ENCODE measurements at places on chromosomes 3 and 15.

DNA sequence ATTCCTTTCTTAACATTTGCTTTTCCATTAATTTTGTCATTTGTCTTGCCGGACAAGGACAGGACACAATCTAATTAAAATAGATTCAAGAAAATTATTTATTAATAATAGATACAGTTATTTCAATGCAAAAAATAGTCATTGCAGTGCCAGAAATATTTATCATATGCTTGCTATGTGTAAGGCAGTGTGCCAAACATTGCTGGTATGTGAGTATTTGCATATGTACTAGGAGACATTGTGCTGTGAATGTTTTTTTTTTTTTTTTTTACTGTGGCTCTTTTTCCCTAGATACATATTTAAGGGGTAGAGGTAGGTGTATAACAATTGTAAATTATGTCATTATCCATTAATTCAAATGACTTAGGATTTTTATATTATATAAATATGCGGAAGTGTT is 23.3 kb downstream of the SPRED1 start:
- DNase-seq = no peak

GRCh38 chr15:91968610-91969009 is 115.1 kb downstream of the SLCO3A1 start:
- DNase-seq = no peak

DNA sequence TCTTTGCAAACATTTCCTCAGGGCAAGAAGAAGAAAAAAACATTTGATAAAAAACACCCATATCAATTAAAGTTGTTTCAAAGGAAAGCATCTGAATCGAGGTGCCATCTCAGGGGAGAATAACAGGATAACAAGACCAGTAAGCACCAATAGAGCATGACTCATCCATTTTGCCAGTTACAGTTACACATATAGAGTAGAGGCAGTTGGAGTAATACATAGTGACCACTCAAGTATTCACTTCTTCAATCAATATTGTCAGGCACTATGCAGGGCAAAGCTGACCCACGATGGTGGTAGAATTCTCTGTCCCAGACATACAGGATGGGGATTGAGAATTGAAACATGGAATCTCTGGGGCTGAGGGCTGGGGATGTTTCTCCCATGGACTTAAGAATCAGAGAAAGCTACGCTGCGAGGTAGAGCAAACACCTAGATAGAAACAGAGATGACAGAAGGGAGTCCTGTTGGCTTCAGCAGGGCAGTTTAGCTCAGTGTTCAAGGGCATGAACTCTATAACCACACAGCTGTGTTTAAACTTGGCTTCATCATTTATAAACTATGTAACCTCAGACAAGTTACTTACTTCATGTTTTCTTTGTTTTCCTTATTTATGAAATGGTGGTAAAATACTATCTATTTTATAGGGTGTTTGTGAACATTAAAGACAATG is 186.4 kb upstream of the NANOGP8 start:
- DNase-seq = no peak

DNA sequence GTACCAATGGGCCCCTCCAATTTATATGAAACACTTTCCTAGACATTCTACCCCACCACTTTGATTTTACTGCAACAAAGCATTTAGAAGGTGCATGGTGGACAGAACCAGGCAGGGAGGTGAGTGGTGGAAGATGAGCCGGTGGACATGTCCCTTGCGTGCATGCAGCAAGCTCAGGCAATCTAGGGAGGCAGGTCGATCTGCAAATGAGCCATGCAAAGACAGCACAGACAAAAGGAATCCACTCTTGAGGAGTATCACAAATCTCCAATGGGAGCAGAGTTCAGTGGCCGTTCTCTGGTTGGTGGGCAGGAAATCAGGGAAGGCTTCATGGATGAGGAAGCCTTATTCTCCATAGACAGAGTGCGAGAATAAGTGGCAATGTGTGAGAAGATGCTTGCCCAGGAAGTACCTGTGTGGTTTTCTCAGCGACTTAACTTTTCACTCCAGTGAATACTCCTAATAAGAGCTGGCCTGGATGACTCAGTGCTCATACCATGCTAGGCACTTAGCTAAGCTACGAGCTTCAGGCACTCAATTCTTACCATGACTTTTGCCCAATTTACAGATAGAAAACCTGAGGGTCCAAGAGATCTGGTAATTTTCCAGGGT is 152.5 kb downstream of the FOXP1 start:
- no peak for DNase-seq

DNA sequence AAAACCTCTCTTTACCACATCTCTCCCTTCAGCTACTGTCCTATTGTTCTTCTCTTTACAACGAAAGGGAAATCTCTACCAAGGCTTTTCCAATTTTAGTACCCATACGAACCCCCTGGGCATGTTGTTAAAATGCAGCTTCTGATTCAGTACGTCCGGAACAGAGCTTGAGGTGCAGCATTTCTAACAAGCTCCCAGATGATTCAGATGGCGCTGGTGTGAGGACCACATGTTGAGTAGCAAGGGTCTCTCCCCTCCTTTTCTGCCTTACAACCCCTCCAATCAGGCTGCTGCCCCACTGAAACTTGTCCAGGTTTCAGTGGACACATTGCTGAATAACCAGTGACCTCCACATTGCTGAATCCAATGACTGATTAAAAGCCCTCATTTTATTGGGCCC is 177.1 kb upstream of the FEZF2 start:
- DNase-seq = no peak

DNA sequence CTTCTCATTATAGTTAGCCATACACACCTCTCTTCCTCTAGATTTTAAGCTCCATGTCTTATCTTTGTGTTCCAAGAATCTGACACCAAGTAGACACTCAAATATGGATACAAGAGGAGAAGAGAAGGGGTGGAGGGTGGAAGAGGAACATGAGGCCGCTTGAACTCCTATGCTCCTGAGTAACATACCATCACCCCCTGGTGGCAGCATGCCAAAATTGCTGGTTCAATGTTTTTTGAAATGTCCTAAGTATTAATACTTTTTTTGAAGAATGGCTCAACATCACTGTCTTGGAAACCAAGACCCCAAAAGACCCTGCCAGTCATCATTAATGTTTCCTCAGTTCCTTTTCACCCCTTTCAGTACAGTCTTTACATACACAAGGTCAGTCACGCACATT is 71.8 kb upstream of the HACD2 start:
- no peak for DNase-seq

DNA sequence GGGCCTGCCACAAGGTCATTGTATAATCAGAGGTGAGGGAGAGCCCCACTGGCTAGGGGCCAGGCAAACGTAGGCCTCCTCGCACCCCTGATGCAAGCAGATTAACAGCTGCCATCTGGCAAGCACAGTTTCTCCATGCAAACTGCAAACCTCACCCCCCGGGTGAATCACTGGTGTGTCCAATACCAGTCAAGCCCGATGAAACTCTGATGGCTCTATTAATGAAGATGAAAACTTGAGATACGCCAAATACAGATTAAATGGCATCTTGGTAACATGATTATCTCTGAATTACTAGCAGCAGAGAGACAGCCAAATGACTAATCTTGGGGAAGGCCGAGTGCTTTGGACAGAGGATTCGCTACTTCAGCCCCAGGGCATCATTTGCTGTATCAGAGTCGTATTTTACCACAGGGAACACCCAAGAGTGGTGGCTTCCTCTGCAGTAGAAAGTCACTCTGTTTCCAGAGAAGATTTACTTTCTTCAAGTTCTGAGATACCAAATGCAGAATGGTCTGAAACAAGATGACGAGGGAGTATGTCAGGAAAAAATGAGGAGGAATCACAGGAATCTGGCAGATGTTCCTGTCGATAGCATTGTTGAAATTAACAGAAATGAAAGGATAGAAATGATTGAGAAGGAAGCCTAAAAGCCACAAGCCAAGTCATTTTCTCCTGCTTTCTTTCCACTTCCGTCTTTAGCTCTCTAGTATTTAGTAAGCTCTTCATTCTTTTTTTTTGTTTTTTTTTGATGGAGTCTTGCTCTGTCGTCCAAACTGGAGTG is 96.2 kb upstream of the NR2F2 start:
- DNase-seq = no peak

- no peak for DNase-seq
Observed at GRCh38 chr15:64045774-64046420, 388 bp downstream of the DAPK2 start.

- DNase-seq = no peak
Observed at GRCh38 chr3:188003188-188004171, 150.5 kb upstream of the LPP start.

DNA sequence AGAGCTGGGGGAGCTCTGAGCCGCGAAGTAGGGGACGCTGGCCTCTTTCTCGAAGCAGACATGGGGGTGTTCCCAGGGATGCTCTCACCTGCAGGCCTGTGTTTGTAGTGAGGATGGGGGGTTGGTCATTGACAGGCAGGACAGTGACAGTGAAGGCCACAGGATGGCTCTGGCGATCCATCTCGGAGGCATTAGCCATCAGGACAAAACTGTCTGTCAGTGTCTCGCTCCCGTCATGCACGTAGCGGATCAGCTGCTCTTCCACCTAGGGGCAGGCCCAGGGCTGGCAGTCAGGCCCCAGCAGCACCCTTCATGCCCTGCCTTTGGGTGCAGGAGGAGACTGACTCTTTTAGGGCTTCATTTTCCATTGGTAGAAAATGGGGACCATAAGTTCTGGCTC is 28.0 kb downstream of the CSPG4 start:
- DNase-seq = no peak

GRCh38 chr3:194756460-194756779 is 70.7 kb downstream of the FAM43A start:
- DNase-seq = no peak

- DNase-seq = no peak
Observed at GRCh38 chr3:46236294-46237054, 5.8 kb upstream of the CCR3 start.

All from stimulated activated CD8-positive, alpha-beta memory T cell treated with anti-CD3 and anti-CD28 coated beads, Interleukin-4, amount 100 ng/mL, for 24 hours (primary cell).